ENCODE measurements at places on chromosomes 5 and 9.

- DNase-seq: no peak
These were observed at the start of gene TMEM215 for GRCh38 chr9:32783168-32783891. Gene TMEM215, plus strand, starts transcription at chr9:32783540. Its CDS starts 644 bp downstream, at chr9:32784184.

- DNase-seq: no peak
These were observed 38.2 kb downstream of the GALNT10 start for GRCh38 chr5:154228696-154229095.

DNA sequence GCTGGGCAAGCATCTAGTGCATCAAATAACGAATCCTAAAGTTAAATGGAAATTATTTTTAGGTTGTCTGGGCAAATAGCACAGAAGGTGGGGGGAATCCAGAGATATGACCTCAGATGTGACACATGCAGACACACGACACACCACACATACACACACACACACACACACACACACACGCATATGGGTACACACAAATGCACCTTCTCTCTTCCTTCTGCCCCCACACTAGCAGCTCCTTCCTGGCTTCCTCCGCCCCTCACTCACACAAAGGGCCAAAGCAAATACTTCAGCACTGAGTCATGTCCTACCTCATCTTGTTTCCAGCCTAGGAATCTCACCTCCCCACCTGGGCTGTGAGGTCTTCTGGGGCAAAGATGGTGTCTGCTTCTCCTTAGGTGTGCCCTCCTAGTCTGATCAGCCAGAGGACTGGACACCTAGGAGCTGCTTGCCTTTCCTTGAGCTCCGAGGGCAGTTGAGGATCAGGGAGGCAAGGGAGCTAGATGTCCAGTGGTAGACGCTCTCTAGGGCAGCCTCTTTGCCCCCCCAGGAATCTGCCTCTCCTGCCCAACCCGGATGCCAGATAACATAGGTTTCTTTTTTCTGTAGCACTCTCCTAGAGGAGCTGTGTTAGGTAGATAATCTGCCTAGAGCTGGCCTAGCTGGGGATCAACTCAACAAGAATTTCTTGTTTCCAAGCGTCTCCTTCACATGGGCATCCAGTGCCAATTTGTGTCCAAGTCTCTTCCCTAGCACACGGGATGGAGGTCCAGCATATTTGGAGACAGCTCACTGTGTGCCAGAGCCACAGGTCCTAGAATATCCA lies 14.3 kb upstream of the JADE2 start:
- no peak for DNase-seq

GRCh38 chr5:14665101-14665822 lies 744 bp downstream of the OTULIN start:
- no peak for DNase-seq

- DNase-seq: no peak
These were observed 4.9 kb upstream of the OLFM1 start for GRCh38 chr9:135082536-135082935.

DNA sequence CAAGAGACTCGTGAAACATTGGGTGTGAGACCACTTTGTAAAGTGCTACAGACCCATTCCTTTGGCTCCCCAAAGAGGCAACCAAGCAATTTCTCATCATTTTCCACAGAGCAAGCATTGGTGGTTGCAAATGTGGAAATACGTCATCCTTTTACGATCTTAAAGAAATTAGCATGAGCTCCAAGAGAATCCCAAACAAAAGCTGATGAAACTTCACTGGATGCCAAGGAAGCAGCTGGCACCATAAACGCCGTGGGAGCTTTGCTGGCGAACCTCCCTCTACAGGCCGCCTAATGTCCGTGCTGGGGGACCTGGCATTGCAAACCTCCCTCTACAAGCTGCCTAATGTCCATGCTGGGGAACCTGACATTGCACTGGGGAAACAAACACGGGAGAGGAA lies 432.4 kb downstream of the ACTL7B start:
- DNase-seq: no peak

- DNase-seq: no peak
These were observed 231.0 kb downstream of the NNT start for GRCh38 chr5:43833961-43834360.

DNA sequence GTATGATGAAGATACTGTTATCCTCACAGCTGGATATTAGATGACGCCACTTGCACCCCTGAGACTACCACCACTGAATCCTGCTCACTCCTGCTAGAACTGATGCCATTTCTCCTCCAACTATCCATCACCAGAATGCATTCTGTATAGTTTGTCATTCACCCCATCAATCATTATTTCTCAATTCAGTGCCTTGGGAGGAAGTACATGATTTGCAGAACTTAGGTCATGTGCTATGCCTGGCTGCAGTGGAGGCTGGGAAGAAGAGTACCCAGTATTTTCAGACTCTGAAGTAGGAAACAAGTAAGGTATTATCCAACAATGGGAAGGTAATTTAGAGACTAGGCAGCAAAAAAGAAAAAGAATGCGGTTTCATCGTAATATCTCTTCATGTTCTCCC lies 26.2 kb upstream of the HSD17B4 start:
- no peak for DNase-seq

DNA sequence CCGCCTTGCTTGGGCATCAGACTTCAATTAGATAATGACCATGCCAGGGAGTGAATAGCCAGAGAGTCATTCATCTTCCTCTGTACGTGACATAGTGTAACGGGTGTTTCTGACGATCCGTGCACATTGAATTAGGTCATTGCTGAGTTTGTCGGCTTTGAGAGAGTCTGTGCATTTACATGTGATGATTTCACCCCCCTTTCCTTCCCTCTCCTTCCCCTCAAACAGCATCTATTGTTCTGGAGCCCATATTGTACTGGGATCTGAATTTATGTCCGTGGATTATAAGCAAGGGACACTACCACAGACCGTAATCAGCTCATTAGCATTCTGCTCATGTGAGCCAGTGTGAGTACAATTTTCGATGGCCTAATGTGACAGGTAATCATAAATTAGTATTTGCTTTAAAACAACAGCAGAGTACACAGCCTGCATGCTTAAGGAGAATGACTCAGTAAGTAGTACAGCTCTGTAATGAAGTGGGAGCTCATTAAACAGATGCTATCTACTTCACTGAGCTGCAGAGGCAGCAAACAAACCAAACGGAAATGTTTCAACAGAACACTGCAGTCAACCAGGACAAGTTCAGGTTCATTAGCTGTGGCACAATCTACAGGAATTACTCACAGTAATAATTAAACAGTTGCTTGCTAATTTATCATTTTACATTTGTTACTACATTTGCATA lies 302.1 kb downstream of the CSNK1G3 start:
- no peak for DNase-seq

DNA sequence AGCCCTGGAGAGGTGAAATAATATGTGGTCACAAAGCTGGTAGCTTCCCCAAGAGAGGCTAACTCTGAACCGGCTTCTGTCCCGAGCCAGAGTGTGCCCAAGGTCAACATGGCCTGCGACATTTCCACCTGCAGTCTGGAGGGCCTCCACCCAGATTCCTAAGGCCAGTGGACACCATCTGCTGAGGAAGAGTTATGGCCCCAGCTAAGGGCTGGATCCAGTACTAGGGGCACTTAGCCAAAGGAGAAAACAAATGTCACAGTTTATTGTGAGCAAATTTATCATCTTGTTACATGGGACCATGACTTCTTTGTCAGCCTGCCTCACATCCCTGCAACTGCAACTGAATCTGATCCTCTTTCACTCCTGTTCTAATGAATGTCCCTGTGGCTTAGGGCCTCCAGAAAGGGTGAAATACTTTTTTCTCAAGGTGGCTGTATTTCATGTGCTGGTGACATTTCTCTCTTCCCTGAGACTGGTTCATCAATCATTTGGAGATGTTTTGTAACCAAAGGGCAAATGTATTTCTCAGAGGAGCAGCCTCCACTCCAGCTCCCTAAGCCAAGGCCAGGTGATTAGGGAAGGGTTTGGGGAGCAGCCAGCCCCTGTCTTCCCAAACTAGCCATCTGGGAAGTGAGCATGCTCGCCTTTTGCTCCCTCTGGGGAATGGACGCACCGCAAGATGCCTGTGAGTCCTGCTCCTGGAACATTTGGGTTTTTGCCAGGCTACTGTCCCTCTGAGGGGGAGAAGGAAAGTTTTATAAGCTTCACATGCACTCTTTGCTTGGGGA lies 148.3 kb downstream of the CMYA5 start:
- no peak for DNase-seq

GRCh38 chr5:181159286-181160151 lies 12.1 kb downstream of the OR2V2 start:
- peak; percentile 82 for DNase-seq

GRCh38 chr5:61009907-61010306 lies 64.9 kb downstream of the NDUFAF2 start:
- no peak for DNase-seq

- DNase-seq: no peak
These were observed 15.2 kb upstream of the RXFP3 start for GRCh38 chr5:33921002-33921401.

DNA sequence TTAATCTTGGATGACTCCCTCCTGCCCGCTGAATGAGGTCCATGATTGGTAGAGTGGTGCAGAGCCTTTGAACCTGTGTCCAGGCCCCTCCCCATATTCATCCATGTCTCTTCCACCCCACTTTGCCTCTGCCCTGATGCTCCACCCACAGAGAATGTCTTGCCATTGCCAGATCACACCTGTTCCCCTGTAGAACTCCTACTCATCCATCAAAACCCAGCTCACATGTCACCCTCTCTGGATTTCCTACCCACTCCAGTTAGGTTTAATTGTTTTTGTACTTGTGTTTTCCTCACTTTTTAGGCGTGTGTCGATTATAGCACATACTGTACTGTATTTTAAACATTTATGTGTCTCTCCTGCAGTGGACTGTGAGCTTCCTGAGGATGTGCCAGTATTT lies 107.0 kb upstream of the CTSL start:
- no peak for DNase-seq

DNA sequence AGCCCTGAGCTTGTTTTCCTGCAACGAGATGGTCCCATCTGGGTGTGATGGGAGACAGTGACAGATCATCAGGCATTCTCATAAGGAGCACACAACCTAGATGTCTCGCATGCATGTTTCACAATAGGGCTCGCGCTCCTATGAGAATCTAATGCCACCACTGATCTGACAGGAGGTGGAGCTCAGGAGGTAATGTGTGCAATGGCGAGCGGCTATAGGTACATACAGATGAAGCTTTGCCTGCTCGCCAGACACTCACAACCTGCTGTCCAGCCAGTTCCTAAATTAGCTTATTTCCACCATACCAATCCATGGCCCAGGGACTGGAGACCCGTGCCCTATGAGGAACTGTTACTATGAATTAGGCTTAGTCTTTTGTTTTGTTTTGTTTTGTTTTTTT lies 55.3 kb upstream of the SLC30A5 start:
- no peak for DNase-seq

GRCh38 chr5:95048628-95049027 lies 236.3 kb downstream of the MCTP1 start:
- DNase-seq: no peak

GRCh38 chr9:128225770-128226411 lies 22.7 kb downstream of the DNM1 start:
- DNase-seq: no peak

DNA sequence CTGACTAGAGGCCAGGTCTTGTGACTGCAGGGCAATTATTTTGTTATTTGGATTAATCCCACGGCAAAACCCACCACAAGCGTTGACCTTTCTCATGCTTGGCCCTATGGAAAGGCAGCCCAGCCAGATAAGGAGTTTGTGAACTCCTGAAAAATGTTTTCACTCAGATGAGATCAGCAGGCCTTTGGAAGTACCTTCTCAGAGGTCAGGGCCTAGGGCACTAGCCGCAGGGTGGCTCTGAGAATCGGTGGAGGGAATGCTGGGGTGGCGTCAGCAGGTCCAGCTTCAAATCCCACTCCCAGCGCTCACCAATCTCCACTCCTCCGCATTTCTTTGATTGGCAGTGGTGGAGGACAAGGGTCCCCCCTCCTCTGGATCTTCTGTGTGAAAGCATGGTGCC lies 194.4 kb downstream of the GADD45G start:
- DNase-seq: no peak

DNA sequence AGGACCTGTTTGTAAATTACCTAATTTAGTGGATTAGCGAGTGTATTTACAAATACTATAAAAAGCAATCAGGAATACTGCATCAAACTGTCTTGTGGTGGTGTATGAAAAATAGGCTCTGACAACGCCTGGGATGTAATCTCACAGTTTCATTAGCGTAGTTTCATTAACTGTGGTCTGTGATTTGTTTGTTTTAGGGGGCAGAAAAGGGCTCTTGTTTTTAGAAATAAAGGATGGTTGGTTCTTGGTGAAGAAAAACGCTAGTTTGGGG lies 1.4 kb downstream of the SLC44A1 start:
- no peak for DNase-seq

GRCh38 chr9:124774129-124774978 lies 2.6 kb upstream of the OLFML2A start:
- peak; percentile 50 for DNase-seq

DNA sequence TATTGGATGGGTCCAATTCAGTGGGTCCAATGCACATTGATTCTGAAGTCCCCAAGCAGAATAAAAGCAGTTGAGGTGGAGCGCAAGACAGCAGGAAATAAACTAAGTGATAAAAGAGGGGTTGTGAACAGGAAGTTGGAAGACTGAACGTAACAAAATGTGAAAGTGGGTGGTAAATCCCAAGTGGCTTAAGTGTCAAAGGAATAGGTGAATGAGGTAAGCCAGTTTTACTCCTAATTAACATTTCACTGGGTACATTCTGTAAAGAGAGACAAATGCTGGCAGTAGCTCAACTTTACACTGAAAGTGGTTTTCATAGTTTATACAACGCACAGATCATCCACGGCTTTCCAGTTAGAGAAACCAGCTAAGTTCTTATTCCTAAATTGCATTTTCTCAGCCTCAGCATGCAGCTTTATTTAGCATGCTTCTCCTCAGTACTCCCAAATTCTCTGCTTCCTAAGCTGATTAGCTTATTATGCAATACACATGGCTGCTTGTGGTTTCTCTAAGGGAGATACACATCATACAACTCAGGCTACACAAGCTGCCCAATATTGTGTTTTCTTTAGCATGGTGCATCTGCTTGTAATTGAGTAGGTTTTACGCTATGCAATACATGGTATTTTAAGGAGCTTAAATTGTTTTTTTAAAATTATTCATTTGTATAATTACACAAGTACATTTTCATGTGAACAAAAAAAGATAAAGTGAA lies 34.2 kb upstream of the HSD17B4 start:
- DNase-seq: no peak

DNA sequence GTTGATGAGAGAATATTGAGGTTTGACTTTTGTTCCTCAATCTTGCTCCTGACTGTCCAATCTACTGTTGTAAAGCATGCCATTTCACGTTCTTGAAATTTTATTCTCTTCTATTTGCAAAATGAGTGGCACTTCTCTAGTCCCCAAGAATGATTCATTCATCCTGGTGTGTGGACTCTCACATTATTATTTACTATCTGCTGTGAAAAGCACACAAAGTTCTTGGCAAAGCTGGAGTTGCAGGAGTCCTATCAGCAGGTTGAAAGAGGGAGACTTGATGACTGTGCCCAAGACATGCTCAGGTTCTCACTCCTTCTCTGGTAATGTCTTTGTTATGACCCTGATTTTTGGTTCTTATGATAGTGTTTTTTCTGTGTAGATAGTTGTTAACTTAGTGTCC lies 382.6 kb downstream of the DMRTA1 start:
- no peak for DNase-seq

- no peak for DNase-seq
These were observed 2.0 kb downstream of the AK3 start for GRCh38 chr9:4738866-4739586.

- DNase-seq: no peak
These were observed 34.4 kb downstream of the DUSP1 start for GRCh38 chr5:172736508-172737135.

GRCh38 chr5:32953694-32954093 lies 242.6 kb downstream of the NPR3 start:
- no peak for DNase-seq

All from T-cell (primary cell).